ENCODE measurements at places on chromosomes 13 and 19.

GRCh38 chr13:23469951-23470421, 36.5 kb upstream of the SACS start:
- peak; percentile 96 for DNase-seq

- peak; percentile 49 for DNase-seq
Measured at GRCh38 chr19:14477418-14478112, 2.4 kb upstream of the PTGER1 start.

GRCh38 chr19:42051166-42052115, 18.6 kb downstream of the GRIK5 start:
- DNase-seq, result no peak

DNA sequence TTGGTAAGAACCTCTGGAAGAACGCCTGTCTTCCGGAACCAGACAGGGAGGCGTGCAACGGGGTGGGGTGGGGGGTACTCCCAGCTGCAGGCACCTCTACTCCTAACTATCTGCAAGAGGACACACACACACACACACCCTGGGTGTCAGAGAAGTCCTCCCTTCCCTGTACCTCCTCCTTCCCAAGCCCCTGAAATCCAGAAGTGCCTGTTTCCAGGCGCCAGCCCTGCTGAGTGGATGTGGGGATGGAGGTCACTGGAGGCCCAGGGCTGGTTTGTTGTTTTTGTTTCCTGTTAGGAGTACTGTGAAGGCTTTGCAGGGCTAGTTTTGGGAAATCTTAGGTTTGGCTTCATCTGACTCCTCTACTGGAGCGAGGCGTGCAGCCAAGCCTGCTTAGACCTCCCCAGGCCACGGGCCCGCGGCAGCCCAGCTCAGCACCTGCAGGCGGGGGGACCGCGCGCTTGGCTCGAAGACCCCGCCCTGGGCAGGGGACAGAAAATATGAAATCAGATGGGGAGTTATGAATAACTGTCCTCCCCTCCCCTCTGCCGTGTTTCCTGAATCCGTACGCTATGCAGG, 36.4 kb downstream of the SOX1 start:
- DNase-seq, result no peak

DNA sequence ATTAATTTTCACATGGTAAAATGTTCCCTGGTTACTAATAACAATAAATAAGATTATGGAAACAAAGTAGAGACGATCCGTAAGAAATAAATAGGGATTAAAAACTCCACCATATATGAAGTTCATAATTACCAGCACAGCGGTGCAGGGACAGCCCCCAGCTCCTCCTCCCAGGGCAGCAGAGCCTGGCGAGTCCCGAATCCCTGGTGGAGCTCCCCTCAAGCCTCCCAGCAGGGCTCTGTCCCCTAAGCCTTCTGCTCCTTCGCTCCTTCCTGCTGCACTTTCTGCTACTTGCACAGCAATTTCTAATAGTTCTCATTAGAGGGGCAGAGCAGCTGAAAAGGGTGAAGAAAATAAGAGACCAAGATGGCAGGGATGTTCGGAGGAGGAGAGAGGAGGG, 43.6 kb downstream of the RASA3 start:
- DNase-seq, result no peak

- DNase-seq, result no peak
Measured at GRCh38 chr19:10118960-10119359, 739 bp downstream of the EIF3G start.

- no peak for DNase-seq
Measured at GRCh38 chr13:43431841-43432240, 354.9 kb downstream of the ENOX1 start.

- no peak for DNase-seq
Measured at GRCh38 chr19:45121827-45122345, 28.9 kb downstream of the PPP1R37 start.

GRCh38 chr13:49417161-49417560, 26.7 kb downstream of the CAB39L start:
- no peak for DNase-seq

GRCh38 chr13:26968431-26969341, 202.9 kb downstream of the USP12 start:
- DNase-seq, result no peak

GRCh38 chr13:112850273-112850672, 118.7 kb upstream of the MCF2L start:
- no peak for DNase-seq

DNA sequence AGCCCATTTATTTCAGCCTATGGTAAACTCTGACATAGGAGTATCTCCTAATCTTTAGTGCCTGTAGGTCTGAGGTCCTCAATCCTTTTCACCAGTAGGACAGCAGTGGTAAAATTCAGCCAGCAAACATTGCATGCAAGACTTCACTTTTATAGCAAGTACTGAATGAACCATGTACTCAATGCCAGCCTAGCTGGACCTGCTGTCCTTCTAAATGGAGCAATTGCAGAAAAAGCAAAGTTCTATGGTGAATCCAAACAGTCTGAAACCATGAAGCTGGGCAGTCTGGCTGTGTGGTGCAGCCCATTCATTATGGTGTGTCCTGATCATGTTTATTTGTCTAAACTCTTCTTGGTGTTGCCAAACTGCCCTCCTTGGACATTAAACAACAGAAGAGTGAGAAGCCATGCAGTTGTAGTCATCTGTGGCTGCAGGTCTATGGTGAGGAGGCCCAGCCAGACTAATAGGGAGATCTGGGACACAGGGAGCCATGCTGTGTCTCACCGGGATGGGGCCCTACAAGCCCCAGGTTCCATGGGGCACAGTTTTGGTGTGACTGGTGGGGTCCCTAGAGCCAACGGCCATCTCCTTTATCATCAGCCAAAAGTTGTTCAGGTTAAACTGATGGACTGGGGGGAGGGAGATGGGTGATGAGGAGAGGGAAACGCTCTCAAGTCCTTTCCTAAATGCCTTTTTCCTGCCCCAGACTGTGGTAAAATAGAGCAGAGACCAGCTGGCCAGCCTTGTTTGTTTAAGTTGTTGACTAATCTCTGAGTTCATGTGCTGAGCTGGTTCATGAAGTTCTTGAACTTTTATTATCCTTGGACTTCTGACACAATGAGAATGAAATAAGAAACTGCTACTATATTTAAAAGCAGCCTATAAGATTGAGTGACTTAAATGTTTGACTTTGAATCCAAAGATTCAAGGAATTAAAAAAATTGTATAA, 20.6 kb upstream of the TNFSF11 start:
- peak; percentile 32 for DNase-seq

DNA sequence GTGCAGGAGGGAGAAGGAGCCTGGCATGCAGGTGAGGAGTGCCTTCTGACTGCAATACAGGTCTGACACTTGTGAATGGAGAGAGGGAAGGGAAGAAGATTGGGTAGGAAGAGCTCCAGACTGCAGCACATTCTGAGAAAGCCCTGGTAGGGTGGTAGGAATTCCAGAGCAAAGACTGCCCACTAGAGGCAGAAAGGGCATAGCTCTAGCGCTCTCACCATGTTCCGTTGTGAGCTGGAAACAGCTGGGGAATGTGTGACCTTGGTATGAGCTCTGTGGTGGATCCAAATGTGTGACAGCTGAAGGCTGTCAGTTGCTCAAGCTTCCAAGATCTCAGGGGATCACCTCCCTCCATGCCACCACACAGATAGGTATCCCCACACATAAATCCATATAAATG, 2.9 kb upstream of the MTUS2 start:
- no peak for DNase-seq

- DNase-seq, result peak; percentile 36
Measured at GRCh38 chr19:36030264-36031148, 2.2 kb downstream of the CLIP3 start.

DNA sequence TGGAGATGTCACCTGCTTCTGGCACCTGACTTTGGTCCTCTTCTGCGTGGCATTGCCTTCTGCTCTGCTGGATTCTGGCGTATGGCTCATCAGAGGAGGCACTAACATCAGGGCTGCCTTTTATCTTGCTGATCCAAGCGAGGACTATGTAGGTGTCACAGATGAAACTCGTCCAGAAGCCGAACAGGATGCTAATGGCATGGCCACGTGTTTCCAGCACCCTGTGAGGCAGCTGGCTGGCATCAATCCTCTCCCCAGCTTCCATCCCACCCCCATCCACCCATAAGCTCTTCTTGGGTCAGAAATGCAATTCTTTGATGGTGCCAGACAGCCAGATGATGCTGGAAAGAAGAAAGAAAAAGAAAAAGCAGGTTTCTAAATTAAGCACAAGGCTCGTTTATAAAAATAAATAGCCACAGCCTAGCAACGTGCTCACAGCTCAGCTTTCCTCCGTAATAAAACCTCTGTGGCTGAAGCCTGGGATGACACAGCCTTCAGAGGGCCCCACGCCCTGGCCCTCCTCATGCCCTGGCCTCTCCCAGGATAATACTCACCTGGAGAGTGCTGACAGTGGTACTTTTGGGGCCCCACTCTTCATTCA, 212.9 kb upstream of the SERP2 start:
- DNase-seq, result no peak

DNA sequence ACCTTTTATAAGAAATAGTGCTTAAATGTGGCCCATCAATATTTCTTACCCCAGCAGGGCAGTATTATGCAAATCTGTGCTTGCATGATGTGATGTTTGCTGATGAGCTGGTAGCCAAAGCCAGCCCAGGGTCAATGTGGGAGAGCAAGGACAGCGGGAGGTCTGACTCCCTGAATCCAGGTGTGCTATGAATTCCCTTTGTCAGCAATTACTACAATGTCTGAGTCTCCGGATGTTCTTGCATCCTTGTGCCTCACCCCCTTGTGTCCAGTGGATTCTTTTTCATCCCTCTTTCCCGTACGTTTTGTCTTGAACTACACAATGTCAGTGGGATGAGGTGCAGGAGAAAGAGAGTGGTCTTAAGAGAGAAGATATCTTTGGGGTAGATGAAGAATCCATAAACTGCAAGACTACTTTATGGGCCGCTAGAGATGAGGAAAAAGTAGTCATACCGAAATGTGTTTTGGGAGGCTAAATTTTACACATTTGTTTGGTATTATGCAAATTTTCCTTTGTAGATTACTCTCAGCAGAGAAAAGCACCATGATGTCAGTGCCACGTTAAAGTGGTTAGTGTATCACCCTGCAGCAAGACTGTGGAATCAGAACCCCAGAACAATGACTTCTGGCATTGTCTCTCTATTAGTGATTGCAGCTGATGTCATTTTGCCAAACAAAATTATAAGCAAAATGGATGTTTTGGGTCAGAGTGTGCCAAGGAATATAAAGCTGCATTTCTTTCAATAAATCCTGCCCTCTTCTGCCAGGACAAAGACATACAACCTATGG, 53.5 kb upstream of the TSHZ3 start:
- peak; percentile 7 for DNase-seq

- peak; percentile 35 for DNase-seq
Measured at GRCh38 chr19:34041925-34042521, 130.3 kb upstream of the LSM14A start.

GRCh38 chr13:98479496-98480003, 97.4 kb downstream of the STK24 start:
- no peak for DNase-seq

DNA sequence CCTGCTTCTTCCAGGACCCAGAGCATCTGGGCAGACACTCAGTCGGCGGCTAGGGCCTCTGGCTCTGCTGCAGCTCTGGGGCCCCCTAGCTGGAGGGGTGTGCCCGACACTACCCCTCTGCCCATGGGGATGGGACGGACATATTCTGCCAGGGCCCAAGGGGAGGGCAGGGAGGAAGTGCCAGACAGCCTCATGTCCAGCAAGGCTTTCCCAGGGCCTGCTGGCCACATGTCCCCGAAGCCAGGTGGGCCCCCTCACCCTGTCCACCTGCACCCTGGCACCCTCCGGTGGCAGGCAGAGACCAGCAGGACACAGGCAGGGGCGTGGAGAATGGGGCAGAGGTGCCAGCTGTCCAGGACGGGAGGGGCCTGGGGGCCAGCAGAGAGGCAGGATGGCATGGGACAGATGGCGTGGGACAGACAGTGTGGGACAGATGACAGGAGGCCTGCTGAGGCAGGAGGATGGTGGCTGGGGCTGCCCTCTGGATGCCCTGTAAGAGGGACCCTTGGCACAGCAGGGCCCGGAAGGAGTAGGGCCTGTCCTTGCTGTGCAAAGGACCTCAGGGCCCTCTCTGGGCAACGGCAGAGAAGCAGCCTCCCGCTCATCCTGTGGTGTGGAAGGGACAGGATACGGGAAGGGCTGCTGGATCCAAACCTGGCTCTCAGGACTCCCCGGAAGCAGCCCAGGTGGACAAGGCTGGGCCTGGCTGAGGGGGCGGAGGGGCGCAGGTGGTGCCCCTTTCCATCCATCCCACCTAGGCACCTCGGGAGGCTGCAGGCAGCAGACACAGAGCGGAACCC, 29.1 kb downstream of the CEBPG start:
- DNase-seq, result no peak

GRCh38 chr19:45146251-45146650, 14.5 kb downstream of the NKPD1 start:
- no peak for DNase-seq

DNA sequence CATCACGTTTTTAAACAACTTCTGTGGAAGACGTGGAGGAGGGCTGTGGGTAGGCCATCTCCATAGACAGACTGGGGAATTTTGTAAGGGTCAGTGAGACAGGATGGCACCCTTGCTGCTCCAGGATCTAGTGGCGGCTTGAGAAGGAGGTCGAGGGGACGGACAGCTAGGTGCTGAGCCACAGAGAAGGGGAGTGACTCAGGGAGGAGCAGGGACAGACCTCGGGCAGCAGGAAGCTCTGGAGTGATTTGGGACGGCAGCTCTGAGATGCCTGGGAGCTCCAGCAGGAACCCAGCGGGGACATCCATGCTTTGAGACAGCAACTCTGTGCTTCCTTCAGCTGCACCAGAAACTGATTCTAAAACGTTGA, 169.1 kb upstream of the SOX1 start:
- DNase-seq, result no peak

- DNase-seq, result no peak
Measured at GRCh38 chr19:29266001-29266400, 53.0 kb upstream of the UQCRFS1 start.

DNA sequence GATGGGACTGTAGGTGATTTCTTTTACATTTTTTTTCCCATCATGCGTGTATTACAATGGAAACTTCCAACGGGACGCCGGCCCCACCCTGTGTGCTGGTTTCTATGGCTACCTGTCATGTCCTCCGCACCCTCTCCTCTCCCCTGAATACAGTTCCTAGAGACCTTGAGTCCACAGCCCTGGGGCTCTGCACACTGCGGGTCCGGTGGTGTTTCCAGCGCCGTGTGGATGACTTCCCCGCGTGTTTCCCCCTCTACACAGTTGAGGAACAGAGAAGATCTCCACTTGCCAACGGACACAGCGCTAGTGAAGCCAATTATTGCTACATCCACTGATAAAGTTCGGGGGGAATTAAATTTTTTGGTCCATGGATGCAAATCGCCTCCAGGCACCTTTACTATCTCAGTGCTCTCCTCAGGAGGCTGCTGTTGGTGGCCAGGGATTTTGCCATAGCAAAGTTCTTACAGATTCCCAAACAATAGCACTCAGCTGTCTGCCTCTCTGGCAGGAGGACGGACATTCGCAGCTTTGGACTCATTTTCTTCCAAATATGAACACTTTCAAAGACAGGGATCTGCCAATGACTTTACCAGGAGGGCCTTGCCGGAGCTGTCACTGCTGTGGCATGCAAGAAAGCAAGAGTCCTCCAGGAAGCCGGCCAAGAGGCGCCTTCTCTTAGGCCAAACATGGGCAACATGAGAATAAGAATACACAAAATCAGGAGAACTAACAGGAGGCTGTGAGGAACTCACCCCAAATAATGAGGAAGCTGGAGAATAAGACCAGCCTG, 39.3 kb upstream of the GAS6 start:
- DNase-seq, result peak; percentile 93

GRCh38 chr13:51885651-51886050, 23.9 kb downstream of the CCDC70 start:
- no peak for DNase-seq
